ENCODE measurements at places on chromosomes 13 and 19.

DNA sequence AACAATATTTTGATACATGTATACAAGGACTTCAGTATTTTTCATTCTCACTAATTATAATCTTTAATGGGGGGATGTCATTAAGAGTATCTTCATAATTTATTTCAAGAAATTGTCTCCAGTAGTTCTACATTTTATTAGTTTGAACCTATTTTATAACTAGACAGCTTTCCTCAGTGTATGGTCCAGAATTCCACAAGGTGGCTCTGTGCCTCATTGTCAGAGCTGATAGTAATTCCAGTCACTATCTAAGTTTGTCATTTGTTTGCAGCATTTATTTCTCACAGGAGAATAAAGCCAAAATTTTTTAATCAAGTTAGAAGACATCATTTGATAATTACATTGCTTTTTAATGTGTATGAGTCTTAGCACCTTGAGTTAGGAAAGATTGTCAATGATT, 1633.0 kb upstream of the PCDH20 start:
- DNase-seq, result no peak

DNA sequence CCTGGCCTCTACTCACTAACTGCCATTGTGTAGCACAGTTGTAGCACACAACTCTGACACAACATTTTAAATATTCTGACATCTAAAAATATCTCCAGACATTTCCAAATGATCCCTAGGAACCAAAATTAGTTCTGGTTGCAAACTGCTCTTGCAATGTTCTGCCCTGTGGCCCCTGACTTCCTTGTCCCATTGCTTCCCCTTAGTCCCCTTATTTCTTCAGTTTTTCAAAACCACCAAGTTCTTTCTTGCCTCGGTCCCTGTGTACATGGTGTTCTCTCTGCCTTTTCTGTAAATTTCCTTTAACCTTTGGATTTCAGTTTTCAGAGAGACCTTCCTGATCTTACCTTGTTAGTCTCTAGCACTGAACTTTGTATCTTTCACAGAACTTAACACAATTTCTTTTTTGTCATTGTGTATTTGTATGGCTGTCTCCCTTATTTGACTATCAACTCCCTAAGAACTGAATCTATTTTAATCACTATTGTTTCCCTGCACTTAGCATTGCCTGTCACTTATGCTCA, 87.6 kb upstream of the MLNR start:
- no peak for DNase-seq

DNA sequence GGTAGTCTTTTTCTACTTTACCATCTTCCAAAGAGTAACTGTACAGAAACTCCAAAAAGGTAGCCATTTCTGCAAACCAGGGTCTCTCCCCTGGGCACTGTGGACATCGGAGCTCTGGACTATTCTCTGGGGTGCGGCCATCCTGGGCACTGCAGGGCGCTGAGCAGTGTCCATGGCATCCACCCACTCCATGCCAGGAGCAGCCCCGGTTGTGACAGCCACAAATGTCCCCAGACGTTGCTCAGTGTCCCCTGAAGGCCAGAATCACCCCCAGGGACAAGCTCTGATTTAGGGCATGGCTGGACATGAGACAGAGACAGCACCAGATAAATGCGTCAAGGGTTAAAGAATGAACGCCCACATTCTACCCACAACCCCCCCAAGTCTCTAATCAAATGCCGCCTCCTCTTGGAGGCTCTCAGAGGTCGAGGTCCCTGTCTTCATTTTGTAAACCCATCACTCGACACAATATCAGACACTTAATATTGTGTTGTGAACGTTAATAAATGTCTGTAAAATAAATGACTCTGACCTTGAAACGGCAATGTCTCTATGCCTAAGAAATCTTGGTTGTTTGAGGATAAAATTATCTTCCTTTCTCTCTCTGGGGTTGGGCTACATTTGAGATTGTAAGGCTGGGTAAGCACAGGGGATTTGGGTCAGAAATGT, 8.9 kb downstream of the GNG7 start:
- no peak for DNase-seq

- peak; percentile 71 for DNase-seq
Observed at GRCh38 chr13:39417643-39418042, 185.3 kb downstream of the LHFPL6 start.

GRCh38 chr13:30851697-30852096, 54.4 kb upstream of the MEDAG start:
- no peak for DNase-seq

DNA sequence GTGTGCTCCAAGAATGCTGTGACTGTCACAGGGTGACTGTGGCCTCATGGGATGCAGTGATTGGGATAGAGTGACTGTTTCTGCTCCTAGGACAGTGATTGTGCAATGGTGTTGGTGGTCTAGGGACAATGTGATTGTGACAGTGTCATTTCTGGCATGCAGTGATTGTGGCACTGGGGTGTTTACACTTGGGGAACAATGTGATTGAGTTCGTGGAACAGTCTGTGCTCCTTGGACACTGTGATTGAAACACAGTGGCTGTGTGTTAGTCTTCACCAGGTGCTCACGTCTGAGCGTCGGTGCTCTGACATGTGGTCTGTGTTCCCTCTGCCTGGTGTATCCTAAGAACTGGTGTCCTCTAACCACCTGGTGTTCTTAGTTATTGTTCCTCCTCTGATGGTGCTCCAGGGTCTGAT, 1.7 kb downstream of the PDE4A start:
- DNase-seq, result no peak

GRCh38 chr19:54967611-54968010, 1.4 kb downstream of the NLRP2 start:
- no peak for DNase-seq

DNA sequence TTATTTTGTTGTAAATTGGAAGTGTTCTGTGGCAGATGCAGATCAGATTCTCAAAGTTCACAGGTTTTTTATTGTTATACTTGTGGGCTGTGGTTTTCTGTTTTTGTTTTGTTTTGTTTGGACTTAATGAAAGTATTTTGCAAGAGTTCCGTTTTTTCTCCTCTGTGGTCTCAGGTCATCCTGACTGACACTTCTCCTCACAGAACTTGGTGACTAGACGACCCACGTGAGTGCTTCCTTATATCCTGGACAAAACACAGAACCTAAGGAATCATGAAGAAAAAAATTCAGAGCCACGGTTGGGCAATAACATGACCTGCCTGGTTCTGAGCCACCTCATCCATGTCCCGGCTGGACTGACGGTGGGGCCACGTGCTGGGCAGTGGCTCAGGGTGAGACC, 2.5 kb upstream of the RFPL4AL1 start:
- no peak for DNase-seq

- DNase-seq, result no peak
Observed at GRCh38 chr19:35209646-35210045, 18.9 kb downstream of the FAM187B start.

DNA sequence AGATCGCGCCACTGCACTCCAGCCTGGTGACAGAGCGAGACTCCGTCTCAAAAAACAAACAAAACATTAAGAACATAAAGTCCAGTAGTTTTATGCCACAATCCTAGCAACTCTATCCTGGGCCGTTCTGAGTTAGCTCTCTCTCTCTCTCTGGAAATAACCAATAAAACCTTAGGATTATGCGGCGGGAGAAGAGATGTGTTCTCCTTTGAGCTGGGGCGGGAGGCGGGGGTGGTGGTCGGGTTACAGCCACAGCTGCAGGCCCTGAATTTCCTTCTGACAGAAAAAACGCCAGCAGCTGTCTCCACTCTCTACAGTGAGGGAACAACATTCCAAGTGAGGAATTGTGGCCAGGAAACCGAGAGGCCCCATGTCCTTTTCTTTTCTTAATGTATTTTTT, 9.1 kb upstream of the PNMA8A start:
- DNase-seq, result peak; percentile 63

DNA sequence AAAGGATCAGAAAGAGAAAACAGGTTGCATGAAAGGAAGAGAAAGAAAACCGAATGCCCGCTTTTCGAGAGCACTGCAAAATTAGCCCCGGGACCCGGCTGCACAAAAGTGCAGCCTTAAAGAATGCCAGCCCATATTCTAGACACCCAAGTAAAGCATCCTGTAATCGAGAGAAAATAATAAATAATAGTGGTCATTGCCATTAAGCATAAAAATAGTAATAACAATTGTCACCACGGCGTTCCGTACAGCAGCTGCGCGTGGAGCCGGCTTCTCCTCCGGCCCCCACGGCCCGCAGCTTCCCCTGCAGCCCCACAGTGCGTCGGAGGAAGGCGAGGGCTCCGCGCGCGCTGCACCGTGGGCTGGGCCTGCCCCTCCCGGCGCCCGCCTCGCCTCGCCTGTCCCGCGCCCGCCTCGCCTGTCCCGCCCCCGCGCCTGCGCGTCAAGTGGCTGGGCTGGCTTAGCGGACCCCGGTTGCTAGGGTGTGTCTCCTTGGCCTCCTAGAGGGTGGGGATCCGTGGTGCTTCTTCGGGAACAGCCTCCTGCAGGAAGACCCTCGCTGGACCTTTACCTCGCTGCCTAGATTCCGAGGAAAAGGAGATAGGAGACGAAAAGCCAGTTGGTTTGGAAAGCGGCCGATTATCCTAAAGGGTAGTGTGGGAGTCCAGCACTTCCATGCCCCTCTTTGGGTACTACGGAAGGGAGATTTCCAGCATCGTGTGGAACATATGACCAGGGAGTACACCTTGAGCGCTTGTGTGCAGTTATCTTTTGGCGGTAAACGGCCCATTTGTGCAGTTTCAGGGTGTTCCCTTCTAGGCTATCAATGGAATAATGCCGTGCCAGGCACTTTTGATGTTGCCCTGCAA, at the start of gene LRRC63:
LRRC63 (plus strand) TSS at position 446 of the 869 bp plus-strand sequence. CDS start 1,107 bp downstream, outside the sequence.
- peak; percentile 33 for DNase-seq

- DNase-seq, result no peak
Observed at GRCh38 chr19:31718898-31719297, 369.7 kb upstream of the TSHZ3 start.

- no peak for DNase-seq
Observed at GRCh38 chr19:29507081-29507860, 18.5 kb upstream of the VSTM2B start.

DNA sequence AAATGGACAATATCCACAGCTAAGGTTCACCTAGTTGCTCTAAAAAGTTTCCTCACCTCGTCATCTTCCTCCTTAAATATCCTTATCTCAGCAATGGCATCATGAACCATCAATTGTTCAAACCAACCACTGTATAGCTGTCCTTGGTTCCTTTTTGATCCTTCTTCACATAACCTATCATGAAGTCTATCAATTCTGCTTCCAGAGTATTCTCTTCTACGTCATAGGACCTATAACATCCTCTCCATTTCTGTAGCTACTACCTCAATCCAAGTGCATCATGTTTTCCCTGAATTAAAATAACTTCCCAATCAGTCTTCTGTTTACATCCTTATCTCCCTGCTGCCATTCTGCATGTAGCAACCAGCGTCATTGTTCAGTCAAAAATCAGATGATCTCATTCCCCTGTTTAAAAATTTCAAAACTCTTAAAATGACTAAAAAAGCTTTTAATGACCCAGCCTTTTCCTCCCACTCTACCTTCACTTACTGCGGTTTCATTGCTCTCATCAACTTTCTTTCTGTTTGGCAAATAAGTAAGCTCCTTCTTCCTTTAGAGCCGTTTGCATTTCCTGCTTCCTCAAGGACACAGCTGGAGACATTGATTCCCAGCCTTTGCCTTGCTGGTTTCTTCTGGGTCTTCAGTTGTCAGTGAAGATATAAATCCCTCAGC, 223.9 kb upstream of the MIR17HG start:
- DNase-seq, result no peak

DNA sequence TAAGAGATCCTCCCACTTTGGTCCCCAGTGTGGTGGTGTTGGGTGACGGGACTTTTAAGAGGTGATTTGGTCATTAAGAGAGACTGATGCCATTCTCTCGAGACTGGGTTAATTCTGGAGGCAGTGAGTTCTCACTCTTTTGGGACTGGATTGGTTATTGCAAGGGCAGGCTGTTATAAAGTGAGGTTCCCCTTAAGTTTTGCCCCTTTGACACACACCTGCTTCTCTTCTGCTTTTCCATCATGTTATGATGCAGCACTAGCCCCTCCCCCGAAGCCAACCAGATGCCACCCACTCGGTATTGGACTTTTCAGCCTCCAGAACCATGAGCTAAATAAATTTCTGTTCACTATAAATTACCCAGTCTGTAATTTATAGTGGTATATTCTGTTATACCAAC, 16.3 kb upstream of the GRAMD1A start:
- no peak for DNase-seq

DNA sequence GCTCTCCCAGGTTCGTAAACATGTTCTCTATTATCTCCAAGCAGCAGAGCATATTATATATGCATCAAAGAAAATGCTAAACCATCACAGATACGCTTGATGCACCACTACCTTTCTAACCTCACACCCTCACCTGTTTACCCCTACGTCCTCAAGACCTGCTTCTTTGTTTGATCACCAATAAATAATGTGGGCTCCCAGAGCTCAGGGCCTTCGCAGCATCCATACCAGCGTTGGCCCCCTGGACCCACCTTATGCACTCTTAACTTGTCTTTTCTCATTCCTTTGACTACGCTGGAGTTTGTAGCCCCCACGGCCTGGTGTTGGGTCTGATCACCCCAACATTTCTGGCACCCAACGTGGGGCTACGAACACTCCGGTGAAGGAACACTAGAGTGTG, 10.0 kb upstream of the ZNF443 start:
- DNase-seq, result no peak

- no peak for DNase-seq
Observed at GRCh38 chr13:99417201-99418102, 83.8 kb upstream of the TM9SF2 start.

DNA sequence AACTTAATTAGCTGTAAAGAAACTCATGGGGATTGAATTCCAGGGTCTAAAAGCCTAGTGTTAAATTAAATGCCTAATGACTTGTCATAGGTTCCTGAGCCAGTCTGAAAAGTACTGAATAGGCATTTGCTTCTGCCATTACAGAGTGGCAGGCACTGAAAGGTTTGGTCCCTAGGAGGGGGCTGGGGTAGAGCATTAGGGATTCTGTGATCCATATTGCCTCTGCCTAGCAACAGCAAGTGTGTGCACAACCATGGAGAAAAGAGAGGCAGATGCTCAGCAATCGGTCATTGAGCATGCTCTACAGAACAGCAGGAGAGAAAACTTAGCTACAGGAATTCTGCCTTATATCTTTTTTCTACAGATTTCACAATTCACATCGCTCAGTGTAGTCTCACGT, 133.5 kb downstream of the TRPC4 start:
- no peak for DNase-seq

DNA sequence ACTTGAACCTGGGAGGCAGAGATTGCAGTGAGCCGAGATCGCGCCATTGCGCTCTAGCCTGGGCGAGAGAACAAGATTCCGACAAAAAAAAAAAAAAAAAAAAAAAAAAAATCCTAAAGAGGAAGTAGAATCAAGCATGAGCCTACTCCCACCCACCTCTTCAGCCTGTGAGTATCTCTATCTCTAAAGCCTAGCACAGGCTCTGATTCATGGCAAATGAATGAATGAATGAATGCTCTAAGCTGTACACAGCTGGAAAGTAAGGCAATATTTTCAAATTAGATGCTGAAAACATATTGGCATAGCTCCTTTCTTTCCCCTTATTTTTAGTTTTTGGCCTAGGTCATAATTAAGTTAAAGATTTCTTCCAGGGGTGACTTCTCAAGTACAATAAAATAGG, 35.7 kb upstream of the FAM216B start:
- no peak for DNase-seq

- peak; percentile 95 for DNase-seq
Observed at GRCh38 chr13:98252931-98253470, 75.9 kb upstream of the RNF113B start.
